ENCODE measurements at places on chromosomes 7 and 10.

DNA sequence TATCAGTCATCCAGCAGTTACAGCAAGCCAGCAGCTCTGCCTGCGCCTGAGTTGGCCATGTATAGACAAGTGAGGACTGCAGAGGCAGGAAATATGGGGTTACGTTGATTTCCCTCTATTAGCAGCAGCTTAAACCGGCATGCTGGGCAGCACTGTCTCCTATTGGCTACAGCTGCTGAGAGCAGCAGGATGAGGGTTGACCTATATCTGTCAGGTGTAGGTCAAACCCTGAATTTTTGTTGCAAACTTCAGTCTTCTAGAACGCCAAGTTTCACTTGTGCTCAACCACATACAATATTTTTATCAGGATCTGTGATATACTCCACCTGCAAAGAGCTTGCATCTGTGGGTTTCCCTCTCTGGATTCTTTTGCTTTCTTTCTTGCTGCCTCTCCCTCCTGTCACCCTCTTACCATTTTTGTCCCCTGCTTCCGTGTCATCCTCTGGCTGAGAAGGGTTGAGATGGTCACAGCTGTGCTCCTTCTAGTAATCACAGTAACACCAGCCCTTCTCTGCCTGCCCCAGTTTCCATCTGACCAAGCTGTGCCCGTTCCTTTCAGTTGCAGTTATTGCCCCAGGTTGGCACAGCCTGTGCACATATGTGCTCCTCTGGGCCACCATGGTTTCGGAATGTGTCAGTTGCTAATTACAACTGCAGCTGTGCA is 23.8 kb upstream of the GLCCI1 start:
- DNase-seq: no peak

DNA sequence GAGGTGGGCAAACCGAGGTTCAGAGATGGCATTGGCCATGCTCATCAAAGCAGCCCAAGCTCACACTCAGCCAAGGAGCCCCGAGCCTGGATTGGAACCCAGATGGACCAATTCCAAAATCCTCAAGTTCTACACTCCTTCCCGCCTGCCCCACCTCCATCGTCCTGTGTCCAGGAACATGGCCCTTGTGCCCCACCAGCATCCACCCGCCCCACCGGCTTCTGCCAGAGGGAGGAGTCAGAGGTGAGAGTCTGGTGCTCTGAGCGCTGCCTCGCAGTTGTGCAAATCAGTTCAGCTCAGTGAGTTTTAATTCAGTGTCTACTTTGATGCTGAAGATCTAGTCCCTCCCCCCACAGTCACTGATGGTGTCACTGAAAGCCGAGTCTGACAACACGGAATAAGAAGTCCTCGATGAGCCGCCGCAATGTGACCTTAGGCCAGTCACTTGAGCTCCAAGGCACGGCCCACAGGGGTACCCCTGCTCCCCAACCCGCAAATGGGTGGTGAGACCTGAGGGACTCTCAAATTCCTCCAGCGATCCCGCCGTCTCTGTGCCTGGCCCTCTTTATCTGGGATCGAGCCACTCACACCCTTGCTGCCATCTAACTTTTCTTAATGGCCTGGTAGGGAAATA is 26.3 kb downstream of the PRKAG2 start:
- no peak for DNase-seq

DNA sequence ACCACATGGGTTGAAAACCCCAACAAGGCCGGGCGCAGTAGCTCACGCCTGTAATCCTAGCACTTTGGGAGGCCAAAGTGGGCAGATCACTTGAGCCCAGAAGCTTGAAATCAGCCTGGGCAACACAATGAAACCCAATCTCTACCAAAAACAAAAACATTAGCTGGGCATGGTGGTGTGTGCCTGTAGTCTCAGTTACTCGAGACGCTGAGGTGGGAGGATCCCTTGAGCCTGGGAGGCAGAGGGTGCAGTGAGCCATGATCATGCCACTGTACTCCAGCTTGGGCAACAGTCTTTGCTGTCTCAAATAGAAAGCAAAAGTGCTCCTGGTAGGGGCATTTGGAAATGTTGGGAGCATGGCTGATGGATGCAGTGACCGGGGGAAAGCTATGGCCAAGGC is 209.6 kb upstream of the PLXNA4 start:
- DNase-seq: no peak

DNA sequence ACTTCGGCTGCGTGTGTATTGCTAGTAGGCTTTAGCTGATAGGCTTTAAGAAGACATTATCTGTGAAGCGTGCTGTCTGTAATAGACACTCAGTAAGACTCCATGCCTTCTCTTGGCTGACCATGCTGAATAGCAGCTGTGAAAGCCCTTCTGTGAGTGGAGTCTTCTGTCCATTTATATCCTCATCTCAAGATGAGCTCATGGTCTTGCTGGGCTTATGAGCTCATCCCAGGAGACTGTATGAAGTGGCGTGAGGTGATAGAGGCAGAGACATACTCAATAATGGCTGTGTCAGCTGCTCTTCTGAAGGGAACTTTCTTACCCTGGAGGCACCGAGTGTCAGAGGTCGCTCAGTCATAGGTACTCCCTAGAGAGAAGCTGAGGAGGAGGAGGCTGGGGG is 111.5 kb downstream of the SH2D4B start:
- no peak for DNase-seq

DNA sequence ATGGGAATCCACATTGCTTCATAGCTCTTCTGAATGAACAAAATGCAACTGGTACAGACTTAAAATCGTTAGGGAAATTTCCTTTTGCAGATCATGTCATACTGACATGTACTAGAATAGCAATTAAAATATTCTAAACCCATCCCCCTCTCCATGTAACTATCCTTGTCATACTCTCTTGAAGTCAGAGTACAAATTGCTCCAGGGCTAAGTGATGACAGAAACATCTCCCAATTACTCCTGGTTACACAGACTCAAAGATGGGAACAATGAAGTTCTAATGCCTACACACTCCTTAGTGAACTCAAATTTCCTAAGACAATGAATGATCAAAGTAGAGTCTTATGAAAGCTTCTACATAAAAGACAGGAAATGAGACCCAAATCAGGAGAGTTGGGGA is 87.2 kb downstream of the PDE1C start:
- no peak for DNase-seq

- no peak for DNase-seq
Observed at GRCh38 chr10:33674491-33674890, 340.0 kb upstream of the NRP1 start.

GRCh38 chr10:102919246-102919959 is 1.3 kb downstream of the CNNM2 start:
- no peak for DNase-seq

- DNase-seq: peak; percentile 57
Observed at GRCh38 chr7:56092789-56093531, at the start of gene PHKG1. Gene PHKG1 (minus strand): TSS chr7:56092952. CDS start chr7:56088941, 4,011 bp downstream.

- peak; percentile 98 for DNase-seq
Observed at GRCh38 chr7:22561321-22561811, 61.4 kb upstream of the STEAP1B start.

DNA sequence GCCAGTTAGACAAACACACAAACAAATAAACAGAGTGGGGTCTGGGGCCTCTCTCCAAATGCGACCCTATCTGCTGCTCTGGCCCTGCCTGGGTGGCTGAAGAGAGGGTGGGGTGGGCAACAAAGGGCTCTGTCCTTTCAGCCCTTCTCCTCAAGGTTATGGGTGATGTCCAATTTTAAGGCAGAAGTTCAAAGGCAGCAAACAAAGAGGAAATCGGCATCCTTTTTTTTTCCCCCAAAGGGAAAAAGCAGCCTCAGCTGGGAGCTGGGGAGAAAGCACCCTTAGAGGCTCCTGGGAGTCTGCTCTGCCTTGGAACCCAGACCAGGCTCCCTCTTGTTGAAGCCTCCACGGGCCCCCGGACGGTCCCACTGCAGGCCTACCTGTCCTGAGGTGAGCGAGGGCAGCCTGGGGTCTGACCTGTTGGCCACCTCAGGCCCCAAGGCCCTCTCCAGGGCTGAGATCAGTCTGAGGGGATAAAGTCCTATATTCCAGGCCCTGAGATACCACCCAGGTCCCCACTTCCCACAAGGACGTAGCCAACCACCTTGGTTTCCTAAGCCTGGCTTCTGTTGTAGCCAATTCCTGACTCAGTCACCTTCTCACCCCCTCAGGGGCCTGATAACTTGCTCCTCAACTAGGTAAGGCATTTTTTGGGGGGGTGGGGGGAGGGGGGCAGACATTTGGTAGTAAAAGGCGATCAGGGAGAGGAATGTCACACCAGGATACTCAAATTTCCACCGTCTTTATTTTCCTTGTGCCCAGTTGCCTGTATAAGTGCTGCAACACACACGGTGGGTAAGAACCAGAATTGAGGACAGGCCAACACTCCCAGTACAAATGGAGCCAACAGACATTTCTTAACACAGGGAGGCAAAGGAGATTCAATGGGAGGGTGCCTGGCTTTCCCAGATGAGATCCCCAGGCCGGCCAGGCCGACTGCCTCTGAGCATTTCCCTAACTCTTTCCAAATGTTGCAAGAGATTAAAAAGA is 4.3 kb downstream of the HOXA11 start:
- DNase-seq: no peak

GRCh38 chr7:91468256-91468655 is 204.0 kb downstream of the FZD1 start:
- DNase-seq: no peak

DNA sequence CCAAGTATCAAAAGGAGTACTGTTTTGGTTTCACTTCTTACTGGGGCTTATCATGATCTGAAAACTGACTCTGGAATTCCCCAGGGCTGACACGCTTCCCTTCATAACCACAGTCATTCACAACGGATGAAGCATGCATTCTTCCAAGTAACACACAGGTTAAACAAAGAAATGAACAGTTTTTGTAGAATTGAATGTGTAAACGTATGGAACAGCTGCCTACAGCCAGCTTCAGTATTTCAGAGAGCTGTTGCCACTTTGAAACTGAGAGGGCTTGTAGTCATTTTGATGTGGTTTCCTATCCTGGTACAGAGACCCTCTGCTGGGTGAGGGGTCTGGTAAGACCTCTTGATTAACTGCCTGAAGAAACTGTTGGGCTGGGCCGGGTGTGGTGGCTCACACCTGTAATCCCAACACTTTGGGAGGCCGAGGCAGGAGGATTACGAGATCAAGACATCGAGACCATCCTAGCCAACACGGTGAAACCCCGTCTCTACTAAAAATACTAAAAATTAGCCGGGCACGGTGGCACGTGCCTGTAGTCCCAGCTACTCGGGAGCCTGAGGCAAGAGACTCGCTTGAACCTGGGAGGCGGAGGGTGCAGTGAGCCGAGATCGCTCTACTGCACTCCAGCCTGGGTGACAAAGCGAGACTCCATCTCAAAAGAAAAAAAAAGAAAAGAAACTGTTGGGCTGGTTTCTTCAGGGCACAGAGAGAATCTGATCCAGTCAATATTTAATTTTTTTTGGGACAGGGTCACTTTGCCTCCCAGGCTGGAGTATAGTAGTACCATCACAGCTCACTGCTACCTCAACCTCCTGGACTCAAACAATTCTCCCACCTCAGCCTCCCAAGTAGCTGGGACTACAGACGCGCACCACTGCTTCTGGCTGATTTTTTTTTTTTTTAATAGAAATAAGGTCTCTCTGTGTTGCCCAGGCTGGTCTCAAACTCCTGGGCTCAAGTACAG is 4.7 kb downstream of the NFE2L3 start:
- peak; percentile 85 for DNase-seq

GRCh38 chr7:50610521-50611277 is 45.5 kb upstream of the DDC start:
- DNase-seq: no peak

- peak; percentile 13 for DNase-seq
Observed at GRCh38 chr10:114068054-114068707, 24.5 kb downstream of the ADRB1 start.

GRCh38 chr10:61801484-61801883 is 100.0 kb upstream of the ARID5B start:
- DNase-seq: no peak

GRCh38 chr7:38178004-38178694 is at the start of gene STARD3NL:
Gene STARD3NL (plus strand): TSS chr7:38178245. CDS start chr7:38207505, 29,260 bp downstream.
- DNase-seq: peak; percentile 99

- DNase-seq: no peak
Observed at GRCh38 chr10:43878386-43878785, 229.7 kb upstream of the ZNF32 start.

GRCh38 chr7:91249506-91250233 is 14.6 kb upstream of the FZD1 start:
- no peak for DNase-seq

DNA sequence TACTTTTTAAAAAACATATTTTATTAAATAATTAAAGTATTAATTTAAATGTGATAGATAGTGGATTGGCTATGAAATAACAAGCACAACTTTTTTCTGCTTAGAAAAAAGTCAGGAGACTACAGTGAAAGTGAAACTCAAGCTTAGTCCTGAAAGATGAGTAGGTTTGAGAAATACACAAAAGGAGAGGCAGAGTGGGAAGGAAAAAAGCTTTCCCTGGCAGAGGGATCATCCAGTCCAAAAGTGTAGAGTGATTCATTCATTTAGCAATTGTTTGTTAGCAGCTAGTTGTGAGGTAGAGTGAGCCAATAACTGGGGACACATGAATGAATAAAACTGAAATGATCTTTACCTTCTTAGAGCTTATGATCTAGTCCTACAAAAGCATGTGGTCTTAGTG is 93.5 kb downstream of the FOXP2 start:
- no peak for DNase-seq

GRCh38 chr7:53048638-53049037 is 13.2 kb downstream of the POM121L12 start:
- DNase-seq: no peak

- DNase-seq: no peak
Observed at GRCh38 chr7:12314199-12314598, 89.5 kb downstream of the VWDE start.

DNA sequence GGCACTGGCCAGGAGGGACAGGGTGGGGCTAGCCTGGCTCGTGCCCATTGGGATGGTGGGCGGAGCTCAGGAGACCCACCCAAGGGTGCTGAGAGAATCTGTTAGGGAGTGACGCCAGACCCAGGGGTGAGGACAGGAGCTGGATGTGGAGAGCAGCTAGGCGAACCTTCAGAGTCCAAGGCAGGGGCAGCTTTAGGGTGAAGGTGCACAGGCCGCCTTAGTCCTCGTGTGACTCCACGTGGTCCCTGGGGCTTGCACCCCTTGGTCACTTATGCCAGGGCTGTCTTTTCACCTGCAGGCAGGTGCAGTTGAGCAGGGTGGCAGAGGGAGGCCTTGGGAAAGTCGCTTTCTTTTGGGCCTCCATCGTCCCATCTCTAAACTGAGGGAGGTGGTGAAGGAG is 4.3 kb downstream of the RAMP3 start:
- DNase-seq: no peak

- no peak for DNase-seq
Observed at GRCh38 chr10:128833671-128834070, 633.4 kb upstream of the MGMT start.

- DNase-seq: no peak
Observed at GRCh38 chr10:49642311-49642710, 28.5 kb downstream of the CHAT start.

GRCh38 chr10:119478111-119478802 is 64.3 kb downstream of the RGS10 start:
- DNase-seq: no peak
